MV-4-11 (cell line): ENCODE measurements at places on chromosomes 11 and 22.

GRCh38 chr11:48074425-48075181 lies 94.2 kb downstream of the PTPRJ start:
- DNase-seq: no peak

DNA sequence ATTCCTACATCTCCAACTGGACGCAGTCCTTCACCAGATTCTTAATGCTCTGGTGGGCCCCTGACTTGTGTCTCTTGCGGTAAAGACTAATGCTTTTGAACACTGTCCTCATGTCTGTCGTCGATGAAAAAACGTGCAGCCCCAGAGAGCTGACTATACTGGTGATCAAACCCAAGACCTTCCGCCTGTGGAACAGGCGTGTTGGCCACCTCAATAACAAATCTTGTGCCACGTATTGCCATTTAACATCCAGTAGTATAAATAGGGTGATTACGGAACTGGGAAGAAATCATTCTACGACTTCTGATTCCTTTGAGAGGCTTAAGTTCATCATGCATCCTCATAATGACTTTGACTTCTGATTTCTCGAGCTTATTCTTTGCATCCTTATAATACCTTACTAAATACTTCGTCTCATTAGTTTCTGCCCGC lies 45.6 kb downstream of the OR4D9 start:
- no peak for DNase-seq

- no peak for DNase-seq
These were observed 141.3 kb downstream of the ST3GAL4 start for GRCh38 chr11:126496576-126497337.

DNA sequence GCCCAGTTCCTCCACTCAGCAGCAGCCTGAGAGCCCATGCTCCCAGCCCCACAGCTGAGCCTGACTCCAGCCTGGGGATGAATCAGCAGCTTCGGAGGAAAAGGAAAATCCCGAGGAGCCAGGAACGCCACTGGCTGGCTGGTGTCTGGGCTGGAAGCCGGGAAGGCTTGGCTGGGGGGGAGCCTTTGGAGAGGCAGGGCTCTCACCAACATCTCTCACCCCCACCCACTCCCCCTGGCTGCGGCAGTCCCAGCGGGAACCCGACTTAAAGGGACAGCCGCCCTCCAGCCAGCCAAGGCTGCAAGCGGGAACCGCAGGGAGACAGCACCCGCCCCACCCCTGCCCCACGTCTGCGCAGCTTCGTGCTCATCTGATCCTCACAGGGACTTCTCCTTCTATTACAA lies 28.4 kb downstream of the KIAA0930 start:
- peak; percentile 46 for DNase-seq

DNA sequence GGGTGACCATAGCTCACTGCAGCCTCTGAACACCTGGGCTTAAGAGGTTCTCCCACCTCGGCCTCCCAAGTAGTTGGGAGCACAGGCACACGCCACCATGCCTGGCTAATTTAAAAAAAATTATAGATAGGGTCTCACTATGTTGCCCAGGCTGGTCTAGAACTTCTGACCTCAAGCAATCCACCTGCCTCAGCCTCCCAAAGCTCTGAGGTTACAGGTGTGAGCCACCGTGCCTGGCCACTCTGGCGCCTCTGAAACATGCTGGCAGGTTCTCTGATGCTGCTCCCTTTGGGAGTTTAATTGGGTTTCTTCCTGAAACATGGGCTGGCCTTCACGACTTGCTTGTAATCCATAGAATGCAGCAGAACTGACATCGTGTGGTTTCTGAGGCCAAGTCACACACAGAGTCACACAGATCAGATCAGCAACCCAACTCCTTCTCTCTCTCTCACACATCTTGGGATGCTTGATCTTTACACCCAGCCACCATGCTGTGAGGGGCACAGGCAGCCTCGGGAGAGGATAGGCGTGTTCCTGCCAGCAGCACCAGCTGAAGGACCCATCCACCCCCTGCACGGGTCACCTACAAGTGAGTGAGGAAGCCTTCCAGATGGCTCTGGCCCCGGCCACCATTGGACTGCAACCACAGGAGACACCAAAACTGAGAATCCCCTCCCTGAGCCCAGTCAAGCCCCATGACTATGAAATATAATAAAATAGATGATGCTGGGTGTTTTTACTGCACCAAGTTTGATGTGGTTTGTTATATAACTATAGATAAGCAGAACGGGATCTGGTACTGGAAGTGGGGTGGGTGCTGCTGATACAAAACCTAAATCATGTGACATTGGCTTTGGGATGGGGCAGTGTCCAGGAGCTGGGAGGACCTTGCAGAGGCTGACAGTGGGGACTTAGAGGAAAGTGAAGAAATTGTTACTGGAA lies 3.1 kb upstream of the GSC2 start:
- DNase-seq: no peak

- no peak for DNase-seq
These were observed 272.5 kb downstream of the NTM start for GRCh38 chr11:131642756-131643531.

DNA sequence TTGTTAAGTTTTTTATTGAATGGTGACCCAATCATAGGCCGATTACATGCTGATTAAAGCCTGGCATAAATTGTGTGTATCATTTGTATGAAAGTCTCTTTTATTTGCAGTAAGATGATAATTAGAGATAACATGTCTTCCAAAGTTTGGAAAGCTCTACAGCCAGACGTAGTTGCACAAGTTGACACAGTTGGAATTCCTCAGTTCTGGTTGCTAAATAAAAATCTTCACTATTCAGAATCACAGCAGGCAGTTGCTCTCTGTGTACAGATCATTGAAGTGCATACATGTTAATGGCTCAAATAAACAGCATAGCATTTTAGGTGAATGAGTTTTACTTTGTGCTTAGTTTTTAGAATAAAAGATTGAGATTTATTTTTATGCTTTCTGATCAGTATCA lies 69.5 kb downstream of the ARHGAP42 start:
- no peak for DNase-seq

DNA sequence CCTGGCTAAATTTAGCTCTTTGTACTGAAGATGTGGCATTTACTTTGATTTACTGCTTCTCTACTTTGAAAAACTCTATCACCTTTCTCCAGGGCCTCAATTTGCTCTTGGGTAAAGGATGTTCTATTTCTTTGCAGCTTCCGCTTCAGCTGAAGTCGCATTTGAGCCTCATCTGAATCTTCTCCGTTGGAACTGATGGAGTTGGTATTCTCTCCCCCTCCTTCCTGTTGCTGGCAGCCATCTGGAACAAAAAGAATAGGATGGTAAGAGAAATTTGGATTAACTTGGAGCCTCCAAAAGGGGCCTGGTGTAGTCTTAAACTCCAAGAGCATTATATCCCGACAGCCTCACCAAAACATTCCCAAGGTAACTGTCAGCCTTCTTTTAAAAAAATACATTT lies 16.6 kb downstream of the PAX6 start:
- no peak for DNase-seq

- peak; percentile 79 for DNase-seq
These were observed 16.2 kb upstream of the LDLRAD3 start for GRCh38 chr11:35927682-35928081.

DNA sequence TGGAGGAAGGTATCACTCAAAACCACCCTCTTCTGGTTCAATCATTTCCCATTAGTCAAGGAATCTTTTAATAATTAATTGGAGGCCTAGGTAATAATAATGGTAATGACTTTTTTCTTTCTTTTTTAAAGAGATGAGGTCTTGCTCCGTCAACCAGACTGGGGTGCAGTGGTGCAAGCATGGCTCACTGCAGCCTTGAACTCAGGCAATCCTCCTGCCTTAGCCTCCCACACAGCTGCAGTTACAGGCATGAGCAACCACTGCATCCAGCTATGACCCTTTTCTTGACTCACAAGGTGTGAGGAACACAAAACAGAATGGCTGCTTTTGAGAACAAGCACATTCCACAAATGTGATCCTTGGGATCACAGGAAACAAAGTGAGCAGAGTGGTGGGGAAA lies 3.6 kb downstream of the POLDIP3 start:
- no peak for DNase-seq

DNA sequence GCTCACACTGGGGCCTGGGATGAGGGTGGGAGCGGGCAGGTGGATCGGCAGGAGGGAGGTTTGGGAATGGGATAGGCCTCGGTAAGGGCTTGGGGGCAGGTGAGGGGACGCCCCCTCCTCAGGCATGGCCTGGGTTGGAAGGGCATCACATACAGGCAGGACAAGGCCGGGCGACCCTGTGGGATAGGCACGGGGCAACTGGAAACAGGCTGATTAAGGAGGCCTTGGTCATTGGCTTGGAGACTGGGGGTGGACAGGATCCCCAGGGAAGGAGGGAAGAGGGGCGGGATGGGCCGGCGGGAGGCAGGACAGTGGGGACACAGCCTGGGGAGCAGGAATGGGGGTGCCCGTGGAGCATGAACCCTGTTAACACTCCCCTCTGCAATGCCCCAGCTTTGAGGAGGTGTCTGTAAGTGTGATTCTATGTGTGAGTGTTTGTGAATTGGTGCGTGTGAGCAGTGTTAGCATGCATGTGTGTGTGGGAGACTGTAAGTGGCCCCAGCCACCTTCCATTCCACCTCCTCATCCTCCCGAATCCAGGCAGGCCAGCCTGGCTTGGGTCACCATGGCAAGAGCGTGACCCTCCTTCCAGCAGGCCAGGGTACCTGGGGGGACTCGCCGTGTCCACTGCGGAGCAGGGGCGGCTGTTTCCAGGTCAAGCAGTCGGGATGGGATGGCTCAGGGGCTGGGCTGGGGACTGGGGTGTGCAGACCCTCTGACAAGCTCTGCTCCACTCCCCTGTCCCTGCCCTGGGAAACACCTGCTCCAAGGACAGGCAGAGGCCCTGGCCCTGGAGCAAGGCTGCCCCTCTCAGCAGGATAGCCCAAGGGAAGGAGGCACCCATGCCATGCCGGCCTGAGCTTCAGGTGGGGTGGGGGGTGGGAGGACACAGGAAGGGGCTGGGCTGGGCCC lies 3.4 kb upstream of the PIM3 start:
- no peak for DNase-seq

GRCh38 chr11:83118814-83119213 lies 38.1 kb upstream of the PCF11 start:
- no peak for DNase-seq

DNA sequence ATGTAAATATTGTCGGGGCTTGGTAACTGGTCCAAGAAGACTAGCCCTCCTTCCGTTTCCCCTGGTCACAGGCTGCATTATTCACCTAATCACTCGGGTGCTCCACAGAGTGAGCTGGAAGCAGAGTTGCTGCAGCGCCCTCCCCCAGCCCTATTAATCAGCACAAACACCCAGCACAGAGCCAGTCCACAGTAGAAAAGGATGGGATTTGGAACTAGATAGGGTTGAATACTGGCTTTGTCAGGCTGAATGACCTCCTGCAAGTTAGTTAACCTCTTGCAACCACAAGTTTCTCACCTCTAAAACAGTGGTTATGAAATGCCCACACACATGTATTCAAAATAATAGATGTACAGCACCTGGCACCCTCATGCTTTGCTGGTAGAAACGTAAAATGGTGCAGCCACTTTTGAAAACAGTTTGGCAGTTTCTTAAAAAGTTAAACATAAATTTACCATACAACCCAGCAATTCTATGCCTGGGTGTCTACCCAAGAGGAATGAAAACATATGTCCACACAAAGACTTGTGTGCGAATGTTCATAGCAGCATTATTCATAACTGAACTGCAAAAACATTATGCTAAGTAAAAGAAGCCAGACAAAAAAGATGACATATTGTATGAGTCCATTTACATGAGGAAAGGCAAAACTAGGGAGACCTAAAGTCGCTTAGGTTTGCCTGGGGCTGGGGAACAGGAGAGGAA lies 31.7 kb upstream of the APLP2 start:
- DNase-seq: no peak

- peak; percentile 81 for DNase-seq
These were observed 231.0 kb downstream of the DDX10 start for GRCh38 chr11:108895579-108896480.

DNA sequence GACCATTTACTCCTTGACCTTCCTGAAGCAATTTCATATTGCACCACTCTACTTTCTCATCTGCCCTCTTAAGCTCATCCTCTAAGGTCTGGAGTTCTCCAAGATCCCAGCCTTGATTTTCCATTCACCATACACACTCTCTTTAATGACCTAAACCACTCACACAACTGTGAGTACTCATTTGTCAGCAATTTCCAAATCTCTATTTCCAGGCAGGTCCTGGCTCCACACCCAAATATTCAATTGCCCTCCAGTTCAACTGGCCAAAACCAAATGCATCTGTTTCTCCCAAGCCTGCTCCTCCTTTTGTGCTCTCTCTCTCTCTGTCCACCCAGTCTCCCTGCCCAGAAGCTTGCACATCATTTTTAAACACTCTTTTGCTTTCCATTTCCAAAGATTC lies 39.6 kb downstream of the NEU3 start:
- DNase-seq: no peak
